ENCODE measurements at places on chromosomes 6 and 20.

- no peak for DNase-seq
Observed at GRCh38 chr6:137830511-137830911, 36.5 kb upstream of the TNFAIP3 start.

DNA sequence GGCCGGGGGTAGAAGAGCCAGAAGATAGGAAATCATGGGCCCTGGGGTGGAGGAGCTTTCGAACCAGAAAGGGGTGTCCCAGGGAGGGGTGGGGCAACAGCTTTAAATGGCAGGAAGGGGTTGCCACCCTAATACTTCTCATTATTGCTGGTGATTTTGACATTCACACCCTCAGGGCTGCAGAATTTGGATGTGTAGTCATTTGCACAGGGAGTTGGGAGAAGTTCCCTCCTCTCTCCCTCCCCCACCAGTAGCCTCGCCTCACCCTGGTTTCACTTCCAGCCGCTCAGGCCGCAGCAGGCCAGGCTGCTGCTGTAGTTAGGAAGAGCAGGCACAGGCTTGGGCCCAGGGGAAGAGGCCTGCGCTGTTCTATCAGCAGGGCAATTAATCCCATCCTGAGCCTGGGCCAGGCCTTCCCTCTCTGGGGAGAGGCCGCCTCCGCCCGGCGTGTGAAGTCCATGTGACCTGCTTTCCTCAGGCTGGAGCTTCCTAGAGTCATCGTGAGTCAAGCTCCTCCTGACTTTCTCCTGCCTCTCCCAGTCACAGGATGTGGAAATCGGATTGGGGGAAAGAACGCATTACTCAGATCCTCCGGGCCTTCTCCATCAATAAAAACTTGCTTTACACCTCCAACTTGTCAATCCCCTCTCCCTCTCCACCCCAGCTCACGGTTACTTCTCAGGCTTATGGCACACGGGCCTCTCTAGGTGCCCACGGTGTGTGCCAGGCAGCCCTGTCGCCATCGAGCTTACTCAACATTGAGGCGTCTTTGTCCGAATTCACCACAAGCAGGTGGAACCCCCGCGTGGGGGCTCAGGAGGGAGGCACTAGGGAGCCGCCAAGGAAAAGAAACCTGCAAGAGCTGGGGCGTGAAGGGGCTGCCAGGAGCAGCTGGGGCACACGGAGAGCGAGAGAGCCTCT, 7.8 kb downstream of the ADTRP start:
- DNase-seq, result peak; percentile 87

DNA sequence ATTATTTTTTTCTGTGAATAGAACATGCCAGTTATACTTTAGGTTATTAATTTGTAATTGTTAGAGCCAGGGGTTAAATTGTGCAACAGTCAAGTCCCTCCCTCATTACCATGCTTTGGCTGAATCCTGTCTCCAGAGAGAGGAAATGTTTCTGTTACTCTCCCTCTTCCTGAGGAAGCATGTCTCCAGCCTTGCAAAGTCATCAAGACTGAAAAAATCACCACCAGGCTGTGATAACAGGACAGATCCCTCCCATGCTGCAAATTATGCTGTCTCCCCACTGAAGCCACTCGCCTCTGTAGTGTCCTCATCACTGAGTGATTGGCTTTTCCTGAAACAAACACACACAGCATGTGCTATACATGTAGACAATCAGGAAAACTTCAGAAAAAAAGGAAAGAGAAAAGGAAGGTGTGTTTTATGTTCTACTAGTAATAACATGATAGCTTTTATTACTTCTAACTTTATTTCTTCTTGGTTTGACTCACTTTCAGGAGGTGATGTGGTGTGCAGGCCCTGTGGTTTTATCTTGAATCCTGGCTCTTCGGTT, 290.0 kb upstream of the JAG1 start:
- no peak for DNase-seq

GRCh38 chr6:128251445-128252340, 268.7 kb downstream of the PTPRK start:
- DNase-seq, result no peak

GRCh38 chr6:130873746-130874145, 46.5 kb downstream of the SMLR1 start:
- DNase-seq, result no peak

GRCh38 chr20:41005361-41005729, 23.3 kb upstream of the TOP1 start:
- peak; percentile 77 for DNase-seq

DNA sequence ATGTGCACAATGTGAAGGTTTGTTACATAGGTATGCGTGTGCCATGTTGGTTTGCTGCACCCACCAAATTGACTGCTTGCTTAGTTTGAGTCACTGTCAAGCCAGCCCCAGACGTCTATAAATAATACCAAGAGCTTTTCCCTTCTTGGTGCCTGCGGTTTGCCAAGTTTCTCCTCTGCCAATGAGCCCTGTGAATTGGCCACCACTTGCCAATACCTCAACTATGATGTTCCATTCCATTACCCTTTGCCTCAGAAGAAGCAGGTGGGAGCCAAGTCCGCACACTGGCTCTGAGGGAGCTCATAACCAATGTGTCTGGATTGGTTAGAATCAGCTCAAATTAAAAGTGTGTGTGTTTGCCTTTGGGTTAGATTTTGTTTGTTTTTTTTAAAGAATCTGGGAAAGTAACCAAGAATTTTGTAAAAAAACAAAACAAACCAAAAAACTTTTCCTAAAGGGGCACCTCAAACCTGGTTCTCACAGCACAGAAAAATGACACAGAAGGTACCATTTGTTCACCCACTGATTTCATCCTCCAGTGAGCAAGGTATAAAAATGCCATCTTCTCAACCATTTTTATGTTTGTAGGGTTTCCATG, 244.7 kb upstream of the PRND start:
- no peak for DNase-seq

DNA sequence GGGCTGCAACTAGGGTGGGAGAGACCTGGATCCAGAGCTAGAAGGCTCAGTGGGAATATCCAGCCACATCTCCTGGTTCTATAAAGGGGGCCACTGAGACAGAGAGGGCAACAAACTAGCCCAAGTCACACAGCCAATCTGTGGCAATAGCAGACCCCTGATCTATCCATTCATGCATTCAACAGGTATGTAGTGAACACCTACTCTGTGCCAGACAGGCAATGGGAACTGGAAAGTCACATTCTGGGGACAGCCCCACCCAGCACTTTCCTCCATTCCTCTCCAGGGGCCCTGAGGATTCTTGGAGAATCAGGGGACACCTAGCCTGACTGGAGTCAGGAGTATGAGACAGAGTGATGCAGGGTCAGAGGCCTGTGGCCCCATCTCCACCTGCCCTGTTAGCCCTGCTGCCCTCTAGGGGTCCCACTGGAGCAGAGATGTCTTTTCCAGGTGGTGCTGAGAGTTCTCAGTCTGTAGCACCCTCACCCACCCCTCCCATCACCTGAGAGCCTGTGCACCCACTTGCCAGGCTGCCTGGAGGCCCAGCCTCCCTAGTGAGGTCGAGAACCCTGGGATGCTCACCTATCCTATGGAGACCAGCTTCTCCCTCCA, 13.6 kb downstream of the BPIFA2 start:
- DNase-seq, result no peak

- DNase-seq, result no peak
Observed at GRCh38 chr6:97081010-97081590, 156.6 kb downstream of the KLHL32 start.

GRCh38 chr6:110366975-110367374, 8.8 kb upstream of the METTL24 start:
- DNase-seq, result no peak

DNA sequence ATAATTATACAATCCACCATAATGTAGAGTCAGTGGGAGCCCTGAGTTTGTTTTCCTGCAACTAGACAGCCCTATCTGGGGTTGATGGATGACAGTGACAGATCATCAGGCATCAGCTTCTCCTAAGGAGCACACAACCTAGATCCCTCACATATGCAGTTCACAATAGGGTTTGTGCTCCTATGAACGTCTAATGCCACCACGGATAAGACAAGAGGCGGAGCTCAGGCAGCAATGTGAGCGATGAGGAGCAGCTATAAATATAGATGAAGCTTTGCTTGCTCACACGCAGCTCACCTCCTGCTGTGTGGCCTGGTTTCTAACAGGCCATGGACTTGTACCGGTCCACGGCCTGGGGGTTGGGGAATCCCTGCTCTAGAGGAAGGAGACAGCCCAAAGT, 25.9 kb downstream of the EDEM2 start:
- DNase-seq, result no peak

DNA sequence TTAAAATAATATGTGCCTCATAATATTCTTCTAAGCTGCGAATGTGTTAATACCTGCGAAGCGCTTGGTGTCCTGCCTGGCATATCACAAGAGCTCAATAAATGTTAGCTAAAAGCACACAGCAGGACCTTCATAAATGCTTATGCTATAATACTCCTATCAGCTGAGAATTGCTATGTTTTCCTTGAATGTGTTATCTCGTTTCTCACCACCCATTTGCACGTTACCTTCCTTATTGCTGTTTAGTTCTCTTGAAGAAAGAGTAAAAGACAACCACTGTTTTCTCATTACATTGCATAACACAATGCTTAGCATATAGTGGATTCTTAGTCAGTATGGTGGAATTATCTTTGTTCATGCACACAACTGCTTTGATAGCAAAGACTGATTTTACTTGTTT, 76.6 kb downstream of the EDN1 start:
- DNase-seq, result no peak

Measured in urothelium cell line (cell line).